Stimulated activated CD4-positive, alpha-beta T cell treated with anti-CD3 and anti-CD28 coated beads, Interleukin-12 subunit alpha, Interleukin-12 subunit beta, amount 100 ng/mL, for 48 hours (primary cell): ENCODE measurements at places on chromosomes 5 and 9.

- no peak for DNase-seq
Observed at GRCh38 chr5:122844136-122844909, 1.1 kb upstream of the SNX24 start.

- no peak for DNase-seq
Observed at GRCh38 chr5:89542736-89543135, 659.8 kb upstream of the MEF2C start.

GRCh38 chr9:96040591-96041461 is 165.3 kb downstream of the ERCC6L2 start:
- DNase-seq = no peak

- DNase-seq = no peak
Observed at GRCh38 chr5:163624431-163624830, 119.0 kb downstream of the MAT2B start.

- no peak for DNase-seq
Observed at GRCh38 chr9:9284201-9284600, 1328.6 kb downstream of the PTPRD start.

GRCh38 chr5:157926977-157927376 is 68.0 kb upstream of the CLINT1 start:
- DNase-seq = no peak

- no peak for DNase-seq
Observed at GRCh38 chr9:108569624-108570023, 286.2 kb downstream of the ACTL7B start.

DNA sequence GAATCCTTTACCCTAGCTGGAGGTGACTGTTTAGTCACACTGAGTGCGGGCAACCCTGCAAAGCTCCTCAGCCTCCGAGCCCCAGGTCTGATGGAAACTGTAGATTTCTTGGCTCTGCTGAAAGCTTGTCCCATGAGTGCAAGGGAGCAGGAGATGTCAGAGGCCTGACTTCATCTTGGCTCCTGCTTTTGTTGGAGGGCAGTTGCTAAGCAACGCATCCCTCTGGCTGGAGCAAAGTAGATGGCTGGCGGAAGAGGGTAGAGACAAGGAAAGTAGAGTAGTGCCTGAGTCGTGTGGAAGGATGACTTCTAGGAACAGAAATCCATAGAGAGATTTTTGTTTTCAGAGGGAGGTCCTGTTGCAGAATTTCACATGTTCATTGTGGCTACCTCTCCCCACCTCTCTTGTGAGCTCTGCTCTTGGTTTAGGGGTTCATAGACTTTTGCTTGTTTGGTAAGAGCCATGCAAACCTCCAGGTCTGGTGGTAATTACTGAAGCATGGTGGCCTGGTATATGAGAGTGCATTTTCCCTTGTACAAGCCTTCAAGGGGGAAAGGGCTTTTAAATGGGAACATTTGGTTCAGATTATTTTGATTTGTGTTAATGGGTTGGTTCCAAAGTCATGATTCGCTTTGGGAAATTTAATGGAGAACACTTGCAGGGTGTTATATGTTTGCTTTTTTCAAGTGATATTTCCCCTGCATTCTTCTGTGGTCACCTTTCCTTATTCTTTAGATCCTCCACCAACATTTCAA is 71.5 kb downstream of the ARHGAP26 start:
- DNase-seq = no peak

DNA sequence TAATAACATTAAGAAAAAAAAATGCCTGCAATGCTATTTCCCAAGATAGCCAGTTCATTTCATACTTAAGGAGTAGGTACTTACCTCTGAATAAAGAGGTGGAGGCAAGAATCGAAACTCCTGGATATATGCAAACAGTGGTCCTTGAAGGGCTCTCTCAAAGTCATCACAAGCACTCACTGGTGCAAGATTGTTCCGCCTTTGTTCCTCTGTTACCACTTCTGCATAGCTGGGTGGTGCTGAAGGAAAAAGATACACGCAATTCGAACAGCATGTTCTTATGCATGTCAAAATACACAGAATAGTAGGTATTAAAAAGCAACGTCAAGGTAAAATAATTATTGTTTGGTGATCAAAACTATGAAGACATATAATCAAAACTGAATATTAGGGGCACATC is 9.5 kb downstream of the ARRDC3 start:
- DNase-seq = no peak

- no peak for DNase-seq
Observed at GRCh38 chr9:78064075-78064474, 32.5 kb upstream of the GNAQ start.

DNA sequence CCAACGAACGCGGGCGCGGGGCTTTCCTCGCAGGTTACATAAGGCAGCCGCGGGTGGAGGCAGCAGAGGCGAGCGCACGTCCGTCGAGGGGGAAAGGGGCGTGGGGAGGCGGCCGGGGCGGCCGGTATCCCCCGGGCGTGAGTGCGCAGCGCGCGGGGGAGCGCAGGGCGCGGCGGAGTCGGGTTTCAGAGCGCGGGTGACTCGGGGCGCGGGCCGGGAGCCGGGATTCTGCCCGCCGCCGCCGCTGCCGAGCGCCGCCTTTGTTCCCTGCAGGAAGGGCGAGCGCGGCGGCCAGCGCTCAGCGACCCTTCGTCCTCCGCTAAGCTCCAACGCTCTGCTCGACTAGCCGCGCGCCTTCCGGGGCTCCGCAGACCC is at the start of gene COL15A1:
TSS of gene COL15A1 (plus strand) at position 226 of the 375 bp plus-strand sequence. CDS start 155 bp downstream, outside the sequence.
- DNase-seq = no peak

GRCh38 chr5:58245476-58245840 is 214.4 kb downstream of the PLK2 start:
- DNase-seq = no peak

- DNase-seq = no peak
Observed at GRCh38 chr5:127801751-127802476, 98.7 kb downstream of the CCDC192 start.

- DNase-seq = no peak
Observed at GRCh38 chr9:114643896-114644295, 13.7 kb downstream of the TEX53 start.

GRCh38 chr5:79509244-79509885 is 4.6 kb downstream of the HOMER1 start:
- no peak for DNase-seq

- DNase-seq = no peak
Observed at GRCh38 chr5:170612256-170612678, 108.4 kb downstream of the KCNIP1 start.

DNA sequence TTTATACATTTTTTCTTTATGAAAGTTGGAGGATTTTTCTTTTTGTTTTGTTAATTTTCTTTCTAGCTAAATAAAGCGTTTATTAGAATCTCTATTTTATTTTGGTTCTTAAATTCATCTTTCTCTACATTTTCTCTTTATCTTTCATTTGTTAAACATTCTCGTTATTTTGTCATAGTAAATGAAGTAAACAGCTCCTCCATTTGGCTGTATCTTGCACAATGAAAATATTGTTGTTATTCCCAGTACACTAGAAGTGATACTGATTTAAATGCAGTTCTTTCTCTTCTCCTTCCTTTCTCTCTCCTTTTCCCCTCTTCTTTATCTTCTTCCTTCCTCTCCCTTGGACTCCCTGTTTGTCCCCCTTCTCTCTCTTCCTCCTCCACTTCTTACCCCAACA is 88.8 kb downstream of the FER start:
- no peak for DNase-seq

- no peak for DNase-seq
Observed at GRCh38 chr5:140114341-140115185, 654 bp downstream of the PURA start.

DNA sequence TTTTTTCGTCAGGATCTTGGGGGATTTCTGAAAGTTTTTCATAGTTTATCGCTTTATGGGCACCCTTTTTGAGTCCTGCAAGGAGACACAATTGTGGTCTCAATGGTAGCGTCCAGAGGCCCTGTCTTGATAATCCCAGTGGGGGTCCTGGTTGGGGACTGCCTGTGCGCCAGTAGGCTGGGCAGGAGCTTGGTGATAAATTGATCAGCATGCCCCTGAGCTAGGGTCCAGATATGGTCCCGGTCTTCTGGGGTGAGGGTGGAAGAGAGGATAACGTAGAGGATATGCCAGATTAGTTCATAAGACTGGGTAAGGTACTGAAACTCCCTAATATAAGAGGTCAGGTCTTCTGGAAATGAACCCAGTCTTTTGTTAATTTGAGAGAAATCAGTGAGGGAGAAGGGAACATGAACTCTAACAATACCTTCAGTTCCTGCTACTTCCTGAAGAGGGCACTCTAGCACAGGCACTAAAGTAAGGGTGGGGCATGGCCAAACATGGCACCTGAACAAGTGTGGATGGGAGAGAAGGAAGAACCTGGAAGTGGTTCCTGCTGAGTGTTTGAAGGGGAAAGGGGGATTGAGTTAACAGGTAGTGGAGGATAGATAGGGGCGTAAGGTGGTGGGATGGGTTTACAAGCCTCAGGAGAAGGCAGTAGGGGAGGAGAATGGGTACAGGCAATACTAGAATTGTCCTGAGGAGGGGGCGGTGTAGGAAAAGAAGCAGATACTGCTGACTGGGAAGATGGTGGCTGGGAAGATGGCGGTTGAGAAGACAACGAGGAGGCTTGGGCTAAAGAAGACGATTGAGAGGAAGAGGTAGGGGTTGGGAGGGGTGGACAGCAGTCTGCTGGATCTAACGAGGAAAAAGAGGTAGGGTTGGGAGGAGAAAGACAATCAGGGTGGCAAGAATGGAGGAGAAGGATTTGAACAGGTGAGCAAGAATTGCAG is 33.8 kb upstream of the ANXA2R start:
- DNase-seq = peak; percentile 62

- DNase-seq = no peak
Observed at GRCh38 chr9:126504977-126505455, 108.7 kb upstream of the LMX1B start.

DNA sequence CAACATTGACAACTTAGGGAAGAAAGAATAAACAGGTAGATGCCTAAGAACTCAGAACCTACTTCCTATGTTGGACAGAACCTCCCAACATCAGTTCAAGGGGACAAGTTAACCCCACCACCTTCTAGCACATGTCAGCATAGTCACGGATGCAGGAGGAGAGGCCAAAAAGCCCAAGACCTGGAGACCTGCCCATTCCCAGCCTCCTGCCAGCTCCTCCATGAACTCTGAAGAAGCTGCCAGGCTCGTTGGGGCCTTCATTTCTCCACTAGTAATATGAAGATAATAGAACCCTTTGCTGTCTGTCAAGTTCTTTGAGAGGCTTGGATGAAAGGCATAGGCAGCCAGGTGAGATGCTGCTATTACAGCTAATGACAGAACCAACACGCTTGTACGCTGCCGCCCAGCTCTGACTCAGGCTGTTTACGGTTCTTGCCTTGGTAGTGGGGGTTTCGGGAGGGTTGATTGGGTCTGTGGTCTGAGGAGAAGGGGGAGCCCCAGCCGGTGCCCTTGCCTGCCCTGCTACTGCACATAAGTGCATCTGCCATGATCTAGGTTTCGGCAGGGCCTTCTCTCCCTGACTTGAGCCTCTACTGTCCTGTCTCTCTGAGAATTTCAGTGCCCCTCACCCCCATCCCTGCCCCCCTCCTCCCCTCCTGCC is 82.2 kb downstream of the NRG2 start:
- DNase-seq = no peak

- no peak for DNase-seq
Observed at GRCh38 chr5:108670591-108671289, 77.0 kb upstream of the FER start.

DNA sequence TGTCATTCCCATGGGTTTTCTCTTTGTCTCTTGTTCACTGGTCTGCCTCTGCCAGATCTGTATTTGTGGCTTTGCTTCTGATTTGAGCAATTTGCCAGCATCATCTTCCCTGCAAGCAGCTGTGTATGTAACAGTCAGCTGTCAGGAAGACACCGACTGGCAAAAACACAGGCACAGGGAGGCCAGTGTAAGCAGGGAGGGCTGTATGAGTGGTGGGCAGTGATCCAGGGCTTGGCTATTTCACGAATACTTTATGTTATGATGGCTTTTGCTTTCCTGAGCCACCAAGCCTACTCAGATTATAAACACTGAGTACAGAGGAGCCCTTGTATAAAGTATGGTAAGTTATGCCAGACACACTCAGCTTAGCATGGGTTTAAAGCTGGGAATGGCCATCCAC is 11.6 kb downstream of the BNIP1 start:
- DNase-seq = no peak

GRCh38 chr9:87701491-87701890 is 24.4 kb upstream of the CTSL start:
- no peak for DNase-seq

GRCh38 chr5:62127098-62127736 is 178.8 kb upstream of the KIF2A start:
- no peak for DNase-seq

GRCh38 chr5:102624405-102624804 is 125.6 kb upstream of the SLCO6A1 start:
- no peak for DNase-seq

DNA sequence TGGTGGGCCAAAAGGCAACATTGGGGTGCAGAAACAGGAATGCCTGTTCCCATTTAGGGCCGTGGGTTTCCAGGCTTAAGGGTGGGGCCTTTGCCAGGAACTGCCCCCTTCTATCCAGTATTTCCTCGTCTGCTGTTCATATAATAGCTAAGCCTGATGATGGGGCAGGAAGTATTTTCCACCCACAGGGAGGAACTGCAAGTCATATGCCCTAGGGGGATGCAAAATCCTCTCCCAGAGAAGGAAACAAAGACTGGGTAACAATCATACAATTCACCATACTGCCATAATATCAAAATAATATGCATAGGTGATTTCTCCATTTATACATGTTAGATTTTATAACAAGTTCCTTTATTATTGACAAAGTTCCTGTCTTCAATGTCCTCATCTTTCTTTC is 20.5 kb upstream of the RPS23 start:
- DNase-seq = no peak

GRCh38 chr9:133356391-133357091 is at the start of the genes SURF1 and SURF2:
Gene SURF1 (minus strand): TSS chr9:133356487. CDS start chr9:133356453, 34 bp downstream.
Gene SURF2 (plus strand): TSS chr9:133356550. CDS start chr9:133356593, 43 bp downstream.
- peak; percentile 76 for DNase-seq

- DNase-seq = no peak
Observed at GRCh38 chr5:138986186-138986800, 111.2 kb upstream of the LRRTM2 start.

DNA sequence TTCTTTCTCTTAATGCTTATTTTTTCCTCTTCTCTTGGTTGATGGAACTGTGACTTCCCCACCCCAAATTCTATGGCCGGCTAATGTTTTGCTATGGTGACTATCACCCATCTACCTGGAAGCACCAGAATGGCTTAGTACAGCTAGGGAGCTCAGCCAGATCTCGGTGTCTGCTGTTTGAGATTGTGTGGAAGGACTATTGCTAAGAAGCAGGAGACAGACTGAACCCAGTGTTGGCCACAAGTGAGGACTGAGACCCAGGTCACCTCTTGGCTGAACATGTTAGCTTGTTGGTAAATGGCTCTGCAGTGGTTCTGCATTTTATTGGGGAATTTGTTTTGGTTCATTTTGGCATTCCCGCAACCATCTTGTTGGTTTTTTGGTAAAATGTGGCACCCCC is 2.7 kb downstream of the PRRC2B start:
- no peak for DNase-seq

GRCh38 chr5:139951983-139952382 is 91.1 kb downstream of the NRG2 start:
- DNase-seq = no peak

GRCh38 chr9:89036891-89037290 is 45.6 kb downstream of the S1PR3 start:
- DNase-seq = no peak

DNA sequence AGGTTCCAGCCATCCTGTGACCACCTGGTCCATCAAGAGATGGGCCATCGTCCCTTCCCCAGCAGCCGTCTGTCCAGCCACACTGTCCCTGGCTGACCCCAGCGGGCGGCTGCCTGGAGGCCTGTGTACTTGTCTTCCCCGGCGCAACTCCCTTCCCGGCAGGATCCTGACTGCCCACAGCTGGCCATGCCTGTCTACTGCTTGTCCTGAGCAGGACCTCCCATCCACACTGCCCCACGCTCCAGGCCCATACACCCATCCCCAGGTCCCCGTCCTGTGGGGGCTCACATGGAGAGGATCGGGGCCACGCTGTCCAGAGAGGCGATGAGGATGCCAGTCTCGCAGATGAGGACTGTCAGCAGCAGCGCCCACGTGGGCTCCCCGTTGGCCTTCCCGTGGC is 35.5 kb downstream of the SLC12A7 start:
- DNase-seq = no peak
